ENCODE measurements at places on chromosomes 7 and 10.
A peak's percentile ranks its signal among the peaks of the same experiment; 100 is the strongest.

- DNase-seq: no peak
Measured at GRCh38 chr10:43122096-43122495, 16.1 kb upstream of the CSGALNACT2 start.

GRCh38 chr7:20393616-20394015 is 62.9 kb downstream of the ITGB8 start:
- DNase-seq: no peak

DNA sequence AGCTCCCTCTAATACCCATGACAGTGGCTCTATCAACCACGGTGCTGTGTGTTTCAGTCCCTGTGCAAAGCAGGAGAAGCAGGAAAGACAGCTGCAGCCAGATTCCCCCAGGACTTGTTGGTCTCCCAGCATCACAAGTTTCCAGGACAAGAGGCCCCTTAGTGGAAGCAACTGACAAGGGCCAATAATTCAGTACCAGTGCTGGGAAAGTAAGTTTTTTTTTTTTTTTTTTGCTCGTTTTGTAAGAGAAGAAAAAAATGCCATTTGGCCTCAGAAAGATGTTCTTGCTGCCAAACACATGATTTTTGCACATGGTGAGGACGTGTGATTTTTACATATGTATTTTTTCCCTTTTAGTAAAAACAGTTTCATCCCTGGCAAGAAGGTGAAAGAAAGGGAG is 284.2 kb upstream of the ZMIZ1 start:
- DNase-seq: no peak

- peak; percentile 35 for DNase-seq
Measured at GRCh38 chr7:101815826-101816594, 1.4 kb upstream of the CUX1 start.

DNA sequence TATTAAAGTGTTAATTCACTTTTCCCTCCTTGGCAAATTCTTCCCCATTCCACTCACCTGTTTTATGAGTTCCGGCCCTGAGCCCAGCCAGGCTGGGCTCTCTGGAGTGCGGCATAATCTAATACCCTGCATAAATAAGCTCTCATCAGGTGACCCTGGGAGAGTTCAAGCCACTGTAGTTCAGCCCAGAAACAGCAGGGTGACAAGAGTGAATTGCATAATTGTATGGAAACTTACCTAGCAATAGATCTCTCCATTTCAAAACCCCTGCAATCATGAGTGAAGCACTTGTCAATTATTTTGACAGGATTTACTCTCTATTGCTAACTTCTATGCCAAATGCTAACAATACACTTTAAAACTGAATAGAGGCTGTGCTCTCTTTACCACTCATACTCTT is 94.7 kb downstream of the OSBPL3 start:
- DNase-seq: no peak

GRCh38 chr7:122487131-122487530 is 182.6 kb upstream of the FEZF1 start:
- no peak for DNase-seq

GRCh38 chr7:69285854-69286253 is 312.4 kb upstream of the AUTS2 start:
- DNase-seq: no peak

GRCh38 chr7:64099656-64100531 is 54.7 kb downstream of the ZNF727 start:
- no peak for DNase-seq

GRCh38 chr7:112130729-112131410 is 75.3 kb downstream of the DOCK4 start:
- DNase-seq: no peak

- DNase-seq: no peak
Measured at GRCh38 chr10:24009736-24010135, 199.2 kb upstream of the KIAA1217 start.

- DNase-seq: no peak
Measured at GRCh38 chr7:23462846-23463245, 7.4 kb downstream of the IGF2BP3 start.

DNA sequence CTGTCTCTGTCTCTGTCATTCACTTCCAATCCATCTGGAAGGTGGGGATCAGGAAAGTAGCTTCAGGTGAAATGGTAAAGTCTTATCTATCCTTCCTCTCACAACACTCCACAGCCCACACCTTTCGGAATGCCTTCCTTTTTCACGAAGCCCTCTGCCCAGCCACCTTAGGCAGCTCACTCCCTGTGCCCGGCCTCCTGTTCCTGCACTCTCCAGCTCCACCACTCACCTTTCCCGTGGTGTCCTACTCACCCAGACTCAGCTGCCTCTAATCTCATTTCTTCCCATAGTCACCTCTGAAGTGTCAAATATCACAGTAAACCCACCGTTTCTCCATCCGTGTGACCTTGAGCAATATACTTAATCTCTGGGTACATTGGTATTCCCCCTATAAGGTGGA is 100.9 kb upstream of the C7orf33 start:
- DNase-seq: no peak

Measured in esophagus squamous epithelium (tissue), 5 donors.